A549 treated with CORT108297 at 1 μM for 4 hours (cell line): ENCODE measurements at places on chromosomes 12 and 14. TPM values are rescaled to one million over a fixed set of nuclear protein-coding genes. Genes with fewer than 3 reads are reported as not detected.

DEGS2 gene
- total RNA-seq: 1.2 to 2.3 TPM (median 1.8 TPM) in 5 replicates

TC2N gene
- total RNA-seq: 0.54 to 0.70 TPM (median 0.64 TPM) in 5 replicates

WDHD1 gene
- 9.9 to 13.7 TPM (median 11.7 TPM) in 5 replicates for total RNA-seq

RNASE2 gene
- total RNA-seq: not detected in 5 replicates

HOXC12 gene
- total RNA-seq: not detected in 5 replicates

PLD4 gene
- total RNA-seq: 0.06 to 0.12 TPM (median 0.06 TPM) in 4 of 5 replicates, not detected in the other

CKB gene
- total RNA-seq: 65.2 to 111 TPM (median 100 TPM) in 5 replicates

LHX5 gene
- total RNA-seq: 0.02 TPM in 1 of 5 replicates, not detected in the others

IQSEC3 gene
- total RNA-seq: 0.01 to 0.10 TPM in 2 of 5 replicates, not detected in the others

STAC3 gene
- total RNA-seq: 0.33 to 0.47 TPM (median 0.42 TPM) in 5 replicates

CYP27B1 gene
- 1.2 to 3.7 TPM (median 2.0 TPM) in 5 replicates for total RNA-seq

OASL gene
- 3.5 to 5.0 TPM (median 4.5 TPM) in 5 replicates for total RNA-seq

SERPINA10 gene
- 0.02 to 0.04 TPM in 2 of 5 replicates, not detected in the others for total RNA-seq

GLT1D1 gene
- not detected in 5 replicates for total RNA-seq

PMEL gene
- total RNA-seq: 0.77 to 1.0 TPM (median 0.89 TPM) in 5 replicates

DBX2 gene
- total RNA-seq: not detected in 5 replicates

CLEC4A gene
- 0.15 to 0.31 TPM (median 0.21 TPM) in 3 of 5 replicates, not detected in the others for total RNA-seq

TMEM132C gene
- total RNA-seq: not detected in 5 replicates

ASCL1 gene
- not detected in 5 replicates for total RNA-seq

BCL2L14 gene
- not detected in 5 replicates for total RNA-seq

CDC42BPB gene
- 58.8 to 86.4 TPM (median 80.7 TPM) in 5 replicates for total RNA-seq

KRT75 gene
- 0.13 to 0.21 TPM (median 0.16 TPM) in 5 replicates for total RNA-seq

SERPINA4 gene
- not detected in 5 replicates for total RNA-seq

TAS2R7 gene
- total RNA-seq: not detected in 5 replicates

KRT71 gene
- 0.05 TPM in 1 of 5 replicates, not detected in the others for total RNA-seq

KRT74 gene
- not detected in 5 replicates for total RNA-seq

TMEM253 gene
- total RNA-seq: 0.73 to 0.98 TPM (median 0.93 TPM) in 5 replicates

NOXRED1 gene
- 0.08 to 0.18 TPM in 2 of 5 replicates, not detected in the others for total RNA-seq

SYCP3 gene
- 0.13 TPM in 1 of 5 replicates, not detected in the others for total RNA-seq

SDR9C7 gene
- total RNA-seq: not detected in 5 replicates

CLEC1B gene
- total RNA-seq: not detected in 5 replicates

KRT83 gene
- 3.4 to 6.5 TPM (median 5.6 TPM) in 5 replicates for total RNA-seq

GLIPR1L2 gene
- 0.10 to 0.28 TPM (median 0.16 TPM) in 4 of 5 replicates, not detected in the other for total RNA-seq

KLHL33 gene
- total RNA-seq: 0.01 to 0.02 TPM in 2 of 5 replicates, not detected in the others

CELA1 gene
- total RNA-seq: not detected in 5 replicates

CABP1 gene
- total RNA-seq: 0.08 to 0.28 TPM (median 0.25 TPM) in 5 replicates
